IMR-90 (cell line): ENCODE measurements at places on chromosomes 4 and X. TPM values are rescaled to one million over a fixed set of nuclear protein-coding genes. Genes with fewer than 3 reads are reported as not detected.

DNA sequence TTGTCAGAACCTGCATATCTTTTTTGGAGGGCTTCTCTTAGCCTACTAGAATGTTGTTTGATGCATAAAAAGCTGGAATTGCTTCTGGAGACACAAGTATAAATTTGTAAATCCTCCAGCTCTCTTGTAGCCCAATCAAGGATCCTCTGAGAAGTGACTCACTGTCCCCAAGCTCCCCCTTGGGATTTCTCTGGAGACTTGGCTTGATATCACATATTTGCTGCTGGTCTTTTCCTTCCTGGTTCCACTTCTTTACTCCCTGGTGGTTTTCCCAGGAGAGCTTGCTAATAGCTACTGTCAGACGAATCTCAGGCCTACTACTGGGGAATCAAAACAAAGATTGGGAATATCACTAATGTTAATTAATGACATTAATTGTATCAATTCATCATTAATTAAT, 173.1 kb downstream of the STK32B start:
- DNase-seq, result peak; percentile 34

DNA sequence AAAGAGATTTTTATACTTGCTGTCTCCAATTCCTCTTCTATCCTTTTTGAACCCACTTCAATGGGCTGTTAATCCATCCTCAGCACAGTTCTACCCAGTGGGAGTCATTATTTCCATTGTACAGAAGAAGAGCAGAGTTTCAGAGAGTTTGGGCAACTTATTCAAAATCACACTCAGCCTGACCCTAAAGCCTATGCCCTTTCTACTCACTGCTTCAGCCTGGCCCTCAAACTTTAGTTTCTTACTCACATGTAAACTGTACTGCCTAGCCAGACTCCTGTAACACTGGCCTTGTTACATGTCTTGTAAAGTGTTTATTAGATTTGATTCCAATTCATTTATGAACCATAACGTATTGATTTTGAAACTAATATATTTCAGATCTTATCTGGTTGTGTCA, 25.1 kb upstream of the USO1 start:
- DNase-seq, result no peak

The SPANXB1 gene
- not detected in 2 replicates for total RNA-seq

The ZNF280C gene
- total RNA-seq, result 4.5 and 6.1 TPM in 2 replicates

The ASMTL gene
- total RNA-seq, result 13.1 and 13.4 TPM in 2 replicates

The TMEM35A gene
- 11.3 and 12.8 TPM in 2 replicates for total RNA-seq

GRCh38 chrX:23228950-23229448, 105.7 kb upstream of the PTCHD1 start:
- DNase-seq, result no peak

DNA sequence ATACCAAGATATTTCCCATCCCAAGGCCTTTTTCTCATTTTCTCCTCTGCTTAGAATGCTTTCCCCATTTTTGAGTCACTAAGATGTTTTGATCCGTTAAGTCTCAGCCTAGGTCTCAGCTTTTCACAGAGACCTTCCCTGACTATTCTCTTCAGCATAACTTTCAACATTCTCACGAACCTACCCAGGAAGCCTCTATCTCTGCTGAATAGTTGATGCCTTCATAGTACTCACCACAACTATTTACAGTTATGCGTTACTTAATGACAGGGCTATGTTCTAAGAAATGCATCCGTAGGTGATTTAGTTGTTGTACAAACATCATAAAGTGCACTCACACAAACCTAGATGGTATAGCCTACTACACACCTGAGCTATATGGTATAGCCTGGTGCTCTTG, 64.5 kb downstream of the ARL9 start:
- DNase-seq, result peak; percentile 47

DNA sequence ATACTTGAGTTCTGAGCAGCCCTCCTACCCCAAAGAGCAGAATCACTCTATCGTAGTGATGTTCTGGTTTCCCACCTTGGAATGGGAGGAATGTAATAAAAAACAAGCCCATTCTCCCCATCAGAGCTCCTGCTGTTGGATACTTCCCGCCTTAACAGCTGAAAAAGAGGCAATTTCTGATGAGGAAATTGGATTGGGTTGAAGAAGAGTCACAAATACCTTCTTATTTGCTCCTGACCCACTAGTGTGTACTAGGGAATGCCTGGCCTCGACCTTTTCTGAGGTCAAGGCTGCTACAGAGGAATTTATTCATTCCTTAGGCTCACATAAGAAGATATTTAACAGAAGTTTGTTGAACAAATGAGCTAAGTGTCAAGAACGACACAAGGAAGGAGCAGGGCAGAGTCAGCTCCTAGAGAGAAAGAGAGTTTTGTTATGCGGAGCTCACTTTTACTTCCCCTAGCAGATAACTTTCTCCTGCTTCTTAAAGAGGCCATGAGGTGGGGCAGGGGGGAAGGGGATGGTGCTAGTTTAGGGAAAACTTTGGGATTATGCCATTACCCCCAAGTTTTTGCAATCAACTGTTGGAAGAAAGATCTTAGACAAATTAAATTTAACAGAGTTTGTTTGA, 273.8 kb upstream of the CLNK start:
- no peak for DNase-seq

DNA sequence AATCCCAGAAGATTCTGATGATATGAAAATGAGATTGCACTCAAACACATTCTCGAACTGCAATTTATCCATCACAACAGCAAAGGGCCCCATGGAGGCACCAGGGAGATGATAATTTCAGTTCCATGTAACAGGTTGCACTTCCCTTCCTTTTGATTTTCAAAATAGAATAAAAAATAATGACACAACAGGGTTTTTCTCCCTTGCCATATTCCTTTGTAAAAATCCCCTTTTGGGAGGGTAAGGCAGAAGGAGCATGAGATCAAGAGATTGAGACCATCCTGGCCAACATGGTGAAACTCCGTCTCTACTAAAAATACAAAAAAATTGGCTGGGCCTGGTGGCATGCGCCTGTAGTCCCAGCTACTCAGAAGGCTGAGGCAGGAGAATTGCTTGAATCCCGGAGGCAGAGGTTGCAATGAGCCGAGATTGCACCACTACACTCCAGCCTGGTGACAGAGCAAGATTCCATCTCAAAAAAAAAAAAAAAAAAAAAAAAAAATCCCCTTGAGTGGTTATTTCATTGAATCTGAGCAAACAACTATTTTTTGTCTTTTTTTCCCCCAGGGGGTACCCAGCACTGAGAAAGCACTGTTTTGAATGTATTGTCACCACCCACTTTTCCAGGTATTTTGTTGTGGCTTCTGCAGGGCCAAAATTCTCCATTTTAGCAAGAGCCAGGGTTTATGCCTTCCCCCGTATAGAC, 26.7 kb downstream of the TBC1D9 start:
- no peak for DNase-seq

- no peak for DNase-seq
These were observed 123.2 kb downstream of the RBM47 start for GRCh38 chr4:40506492-40506891.

The DUX4 gene
- not detected in 2 replicates for total RNA-seq

GRCh38 chrX:130212371-130212770, 40.6 kb downstream of the RAB33A start:
- no peak for DNase-seq

The F8 gene
- total RNA-seq, result 1.1 and 1.4 TPM in 2 replicates

GRCh38 chr4:1416948-1417260, 10.7 kb upstream of the NKX1-1 start:
- DNase-seq, result no peak

The RGN gene
- total RNA-seq, result under 0.01 and 0.18 TPM in 2 replicates

GRCh38 chr4:173642509-173642908, 112.5 kb upstream of the HAND2 start:
- DNase-seq, result no peak

GRCh38 chrX:20459410-20460350, 193.0 kb upstream of the RPS6KA3 start:
- no peak for DNase-seq

The GYPB gene
- not detected in 2 replicates for total RNA-seq

GRCh38 chr4:119070301-119070700, 65.3 kb upstream of the MYOZ2 start:
- no peak for DNase-seq

GRCh38 chr4:73683033-73683432, 57.3 kb upstream of the CXCL8 start:
- DNase-seq, result no peak

The WDR13 gene
- total RNA-seq, result 60.8 and 62.7 TPM in 2 replicates

DNA sequence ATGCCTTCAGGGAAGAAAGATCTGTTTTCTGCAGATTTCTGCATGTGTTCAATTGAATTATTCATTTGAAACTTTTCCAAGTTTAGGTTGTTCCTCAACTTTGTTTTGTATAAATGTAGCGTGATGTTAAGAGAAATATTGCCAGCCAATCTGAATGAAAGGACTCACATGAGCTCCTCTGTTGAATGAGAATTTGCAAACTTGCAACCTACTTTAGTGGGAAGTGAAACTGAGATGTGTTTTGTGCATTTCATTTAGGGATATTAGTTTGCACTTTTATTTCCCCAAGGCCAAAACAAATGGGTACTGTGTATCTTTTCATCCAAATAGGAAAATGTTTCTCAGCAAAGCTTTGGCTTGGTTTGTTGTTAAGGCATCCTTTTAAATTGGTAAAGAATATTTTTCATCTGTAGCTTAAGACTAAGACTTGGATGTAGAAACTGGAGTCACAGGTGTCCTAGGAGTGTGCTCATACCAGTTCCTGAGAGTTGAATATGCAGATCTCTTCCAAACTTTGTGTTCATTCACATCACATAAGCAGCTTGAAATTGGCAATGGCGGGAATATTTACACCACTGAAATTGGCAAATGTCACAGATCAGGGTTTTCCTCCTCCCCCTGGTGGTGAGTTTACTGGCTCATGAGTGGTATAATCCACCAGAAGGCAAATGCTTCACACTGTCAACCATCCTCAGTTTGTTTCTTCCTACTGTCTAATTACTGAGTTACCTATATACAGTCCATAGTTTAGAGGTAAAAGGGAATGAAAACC, 193.6 kb upstream of the BANK1 start:
- DNase-seq, result no peak

DNA sequence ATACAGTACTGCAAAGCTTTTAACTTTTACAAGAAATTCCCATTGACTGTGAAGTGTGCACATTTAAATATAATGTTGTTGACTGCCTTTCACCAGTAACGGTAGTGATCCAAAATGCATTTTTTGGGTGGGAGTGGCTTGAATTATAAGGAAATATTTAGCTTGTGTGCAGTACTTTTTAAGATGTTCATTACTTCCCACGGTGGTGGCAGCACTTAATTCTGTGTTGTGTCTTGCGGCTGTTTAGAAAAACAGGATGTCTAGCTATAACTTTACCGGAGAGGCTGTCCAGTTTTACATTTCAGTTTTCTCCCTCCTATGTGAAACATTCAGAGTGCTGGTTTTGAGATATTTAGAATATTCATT, 1.7 kb downstream of the TMEM131L start:
- no peak for DNase-seq

- DNase-seq, result no peak
These were observed 61.2 kb upstream of the RAI2 start for GRCh38 chrX:17922303-17922702.

DNA sequence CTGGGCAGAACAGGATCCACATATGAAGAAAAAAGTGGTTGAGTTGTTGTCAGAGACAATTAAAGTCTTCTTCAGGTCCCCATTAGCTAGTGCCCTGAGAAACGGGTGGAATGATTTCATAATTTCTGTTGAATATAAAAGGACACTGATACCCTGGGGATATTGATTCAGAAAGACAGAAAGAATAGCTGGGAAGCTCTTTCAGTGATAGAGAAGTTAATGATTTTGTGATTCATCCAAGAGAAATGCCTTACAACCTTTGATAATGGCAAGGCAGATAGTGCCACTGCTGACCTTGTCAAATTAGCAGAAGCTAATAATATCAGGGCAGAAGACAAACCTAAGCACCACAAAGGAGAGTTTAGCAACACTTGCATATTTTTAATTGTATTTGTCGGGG, 37.9 kb downstream of the UNC5C start:
- no peak for DNase-seq

DNA sequence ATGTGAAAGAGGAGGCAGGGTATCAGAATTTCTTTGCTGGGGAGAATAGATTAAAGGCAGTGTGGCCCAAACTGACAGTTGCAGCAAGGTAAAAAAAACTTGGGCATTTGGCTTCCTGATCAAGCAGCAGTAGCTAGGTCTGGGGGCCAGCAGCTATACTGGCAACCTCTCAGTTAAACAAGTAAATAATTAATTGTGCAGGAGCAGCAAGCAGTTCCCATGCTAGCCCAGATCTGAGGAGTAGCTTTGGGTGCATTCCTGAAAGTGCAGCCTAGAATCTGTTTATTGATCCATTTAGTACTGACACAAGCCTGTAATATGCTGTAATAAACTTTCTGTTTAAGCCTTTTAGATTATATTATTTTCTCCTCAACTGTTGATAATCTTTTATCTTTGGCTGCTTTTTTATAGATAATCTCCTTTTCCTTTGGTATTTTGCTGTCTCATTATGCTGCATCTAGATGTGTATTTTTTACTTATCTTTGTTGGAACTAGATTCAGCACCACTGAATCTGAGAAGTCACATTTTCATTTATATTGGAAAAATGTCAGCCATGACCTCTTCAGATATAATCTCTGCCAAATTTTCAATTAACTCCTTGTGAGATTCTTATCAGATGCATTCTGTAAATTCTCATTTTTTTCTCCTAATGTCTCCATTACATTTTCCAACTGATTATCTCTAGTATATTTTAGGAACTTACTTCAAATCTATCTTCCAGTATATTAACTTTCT, 276.3 kb downstream of the STPG2 start:
- no peak for DNase-seq

GRCh38 chr4:38149472-38149996, 189.3 kb downstream of the PTTG2 start:
- DNase-seq, result no peak
